ENCODE measurements at places on chromosomes 4 and X.

DNA sequence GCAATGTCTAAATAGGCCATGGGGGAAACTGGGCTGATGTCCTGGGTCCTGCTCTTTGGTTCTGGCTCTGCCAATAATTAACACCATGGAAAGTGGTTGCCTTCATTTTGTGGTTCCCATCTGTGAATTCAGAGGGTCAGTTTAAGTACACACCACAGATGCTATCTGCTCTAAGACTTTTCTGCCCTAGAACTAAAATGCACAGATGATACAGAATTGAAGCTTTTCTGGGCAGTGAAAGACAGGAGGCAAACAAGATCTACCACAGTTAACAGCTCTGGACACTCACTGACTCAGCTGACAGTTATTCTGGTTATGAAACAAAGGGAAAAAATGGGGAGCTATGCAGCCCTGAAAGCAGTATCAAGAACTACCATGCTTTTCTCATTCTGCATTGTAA, 37.3 kb downstream of the APBB2 start:
- peak; percentile 21 for DNase-seq

GRCh38 chrX:18428006-18428405, 2.6 kb downstream of the CDKL5 start:
- no peak for DNase-seq

GRCh38 chr4:149145803-149146202, 669.8 kb downstream of the IQCM start:
- no peak for DNase-seq

- peak; percentile 60 for DNase-seq
Observed at GRCh38 chrX:72308566-72309296, 3.0 kb upstream of the CITED1 start.
